PC-3 (cell line): ENCODE measurements at places on chromosomes 3 and 15. TPM values are rescaled to one million over a fixed set of nuclear protein-coding genes. Genes with fewer than 3 reads are reported as not detected.

DNA sequence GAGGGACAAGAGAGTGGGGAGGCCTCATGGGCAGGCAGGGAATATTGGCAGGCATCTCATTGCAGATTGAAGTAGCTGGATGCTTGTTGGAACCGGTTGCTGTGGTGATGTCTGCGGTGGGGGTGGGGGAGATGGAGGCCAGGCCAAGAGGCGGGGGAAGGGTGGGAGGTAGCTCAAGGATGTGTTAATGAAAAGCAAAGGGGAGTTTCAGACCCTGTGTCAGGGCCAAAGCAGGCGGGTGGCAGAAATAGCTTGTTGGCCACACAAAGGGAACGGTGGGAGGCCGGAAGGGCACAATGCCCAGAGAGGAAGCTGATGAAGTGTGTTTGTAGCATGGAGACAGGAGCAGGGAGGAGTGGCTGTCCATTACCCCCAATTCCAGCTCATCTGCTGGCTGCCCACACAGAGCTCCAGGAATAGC, 28.0 kb downstream of the CCDC33 start:
- H3K27me3 ChIP-seq, result peaks cover 24% of the 10 kb centered on the region
- no peak for DNase-seq
- H3K27ac ChIP-seq, result no peak overlapping the region
- no peaks in the 10 kb centered on the region for H3K36me3 ChIP-seq

GRCh38 chr3:42493126-42493797, 9.2 kb upstream of the VIPR1 start:
- H3K27me3 ChIP-seq, result no peaks in the 10 kb centered on the region
- H3K36me3 ChIP-seq, result no peaks in the 10 kb centered on the region
- peaks cover 29% of the 10 kb centered on the region for H3K4me1 ChIP-seq
- no peak overlapping the region for H3K27ac ChIP-seq
- no peak for DNase-seq

- DNase-seq, result no peak
- no peak overlapping the region for H3K27ac ChIP-seq
- H3K4me1 ChIP-seq, result no peaks in the 10 kb centered on the region
- peaks cover 25% of the 10 kb centered on the region for H3K27me3 ChIP-seq
Observed at GRCh38 chr15:48221885-48222284, 15.8 kb downstream of the SLC12A1 start.

GRCh38 chr15:79929412-79929811, 32.6 kb upstream of the MTHFS start:
- no peak overlapping the region for H3K4me3 ChIP-seq
- H3K4me1 ChIP-seq, result peaks cover 2% of the 10 kb centered on the region; the same call in 1 of the 2 replicates
- no peak overlapping the region for H3K27ac ChIP-seq

- H3K36me3 ChIP-seq, result no peaks in the 10 kb centered on the region
- no peak for DNase-seq
- no peaks in the 10 kb centered on the region for H3K4me1 ChIP-seq
- no peak overlapping the region for H3K27ac ChIP-seq
- H3K27me3 ChIP-seq, result no peaks in the 10 kb centered on the region
Observed at GRCh38 chr3:125191256-125191655, 21.3 kb downstream of the SLC12A8 start.

Gene MGLL
- total RNA-seq, result 38.7 and 40.1 TPM in 2 replicates

Gene P2RY12
- total RNA-seq, result not detected in 2 replicates

- no peaks in the 10 kb centered on the region for H3K36me3 ChIP-seq
- no peak overlapping the region for H3K4me3 ChIP-seq
- H3K4me1 ChIP-seq, result no peaks in the 10 kb centered on the region
- no peak overlapping the region for H3K27ac ChIP-seq
- DNase-seq, result no peak
Observed at GRCh38 chr15:60797444-60798040, 318.6 kb upstream of the ICE2 start.

- peaks cover 17% of the 10 kb centered on the region for H3K4me1 ChIP-seq
- DNase-seq, result no peak
- H3K27ac ChIP-seq, result 0 out of 2 replicates have a peak overlapping the region, but pooled peaks have one; percentile 10
- no peak overlapping the region for H3K4me3 ChIP-seq
- no peaks in the 10 kb centered on the region for H3K27me3 ChIP-seq
Observed at GRCh38 chr3:169179321-169179720, 484.2 kb downstream of the MECOM start.

GRCh38 chr3:5462086-5462485, 274.6 kb downstream of the EDEM1 start:
- H3K27me3 ChIP-seq, result no peaks in the 10 kb centered on the region
- H3K36me3 ChIP-seq, result no peaks in the 10 kb centered on the region
- peaks cover 28% of the 10 kb centered on the region for H3K4me1 ChIP-seq
- H3K27ac ChIP-seq, result no peak overlapping the region
- no peak overlapping the region for H3K4me3 ChIP-seq
- no peak for DNase-seq

DNA sequence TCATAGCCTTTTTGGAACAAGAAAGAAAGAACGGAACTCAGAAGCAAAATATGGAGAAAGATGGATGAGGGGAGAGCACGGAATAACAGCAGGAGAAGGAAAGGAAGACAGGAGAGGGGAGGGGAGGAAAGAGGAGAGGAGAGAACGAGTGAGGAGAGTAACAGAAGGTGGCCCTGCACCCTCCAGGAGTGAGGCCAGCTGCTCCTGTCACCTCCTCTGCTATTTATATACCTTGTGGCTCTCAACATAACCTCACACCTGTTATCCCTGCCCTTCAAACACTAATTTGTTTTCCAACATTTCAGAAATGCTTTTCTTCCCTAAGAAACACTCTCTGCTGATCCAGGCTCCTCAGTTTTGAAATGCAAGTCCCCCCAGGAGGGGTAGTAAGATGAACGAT, 53.4 kb upstream of the ATP2B2 start:
- DNase-seq, result no peak
- H3K27ac ChIP-seq, result no peak overlapping the region
- no peak overlapping the region for H3K4me3 ChIP-seq
- no peaks in the 10 kb centered on the region for H3K4me1 ChIP-seq

GRCh38 chr3:161531930-161532329, 35.3 kb downstream of the OTOL1 start:
- no peak overlapping the region for H3K27ac ChIP-seq
- no peaks in the 10 kb centered on the region for H3K27me3 ChIP-seq
- no peaks in the 10 kb centered on the region for H3K4me1 ChIP-seq
- H3K4me3 ChIP-seq, result no peak overlapping the region

Gene CASR
- total RNA-seq, result not detected in 2 replicates

DNA sequence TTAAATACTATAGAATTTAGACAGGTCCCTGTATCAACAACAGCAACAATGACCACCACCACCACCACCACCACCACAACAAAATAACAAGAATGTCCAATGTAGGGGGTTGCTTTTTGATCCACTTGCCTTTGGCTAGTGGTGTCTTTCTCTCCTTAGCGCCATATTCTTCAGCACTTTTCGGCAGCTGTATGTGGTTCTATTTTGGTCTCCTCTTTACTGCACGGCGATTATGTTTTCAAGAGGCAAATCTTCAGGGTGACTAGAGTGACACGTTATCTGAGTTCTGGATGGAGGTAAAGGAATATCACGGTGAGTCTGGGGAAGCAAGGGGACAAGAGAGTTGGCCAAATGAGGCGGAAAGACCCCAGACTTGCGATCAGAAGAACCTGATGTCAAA, 56.1 kb downstream of the ST6GAL1 start:
- DNase-seq, result no peak
- H3K27me3 ChIP-seq, result no peaks in the 10 kb centered on the region
- H3K27ac ChIP-seq, result 0 out of 2 replicates have a peak overlapping the region, but pooled peaks have one; percentile 5
- H3K4me1 ChIP-seq, result peaks cover 30% of the 10 kb centered on the region
- H3K4me3 ChIP-seq, result no peak overlapping the region

DNA sequence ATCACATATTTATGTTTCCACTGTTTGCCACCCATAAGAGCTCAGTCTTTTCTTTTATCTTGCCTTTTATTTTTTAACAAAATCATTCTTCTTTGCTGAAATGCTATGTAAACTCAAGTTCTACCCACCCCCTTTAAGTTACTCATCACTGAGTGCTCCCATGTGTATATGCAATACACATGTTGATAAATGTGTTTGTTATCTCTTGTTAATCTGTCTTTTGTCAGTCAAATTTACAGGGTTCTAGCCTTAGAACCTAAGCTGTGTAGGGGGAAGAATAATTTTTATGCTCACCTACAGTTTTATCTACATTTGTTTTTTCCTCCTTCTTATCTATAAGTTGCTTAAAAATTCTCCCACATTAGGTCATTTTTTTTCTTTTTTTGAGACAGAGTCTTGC, 1195.9 kb downstream of the ROBO2 start:
- H3K27me3 ChIP-seq, result no peaks in the 10 kb centered on the region
- no peak overlapping the region for H3K4me3 ChIP-seq
- no peak overlapping the region for H3K27ac ChIP-seq
- DNase-seq, result no peak
- no peaks in the 10 kb centered on the region for H3K4me1 ChIP-seq
